ENCODE measurements at places on chromosomes 7 and 10. TPM values are rescaled to one million over a fixed set of nuclear protein-coding genes. Genes with fewer than 3 reads are reported as not detected.

DNA sequence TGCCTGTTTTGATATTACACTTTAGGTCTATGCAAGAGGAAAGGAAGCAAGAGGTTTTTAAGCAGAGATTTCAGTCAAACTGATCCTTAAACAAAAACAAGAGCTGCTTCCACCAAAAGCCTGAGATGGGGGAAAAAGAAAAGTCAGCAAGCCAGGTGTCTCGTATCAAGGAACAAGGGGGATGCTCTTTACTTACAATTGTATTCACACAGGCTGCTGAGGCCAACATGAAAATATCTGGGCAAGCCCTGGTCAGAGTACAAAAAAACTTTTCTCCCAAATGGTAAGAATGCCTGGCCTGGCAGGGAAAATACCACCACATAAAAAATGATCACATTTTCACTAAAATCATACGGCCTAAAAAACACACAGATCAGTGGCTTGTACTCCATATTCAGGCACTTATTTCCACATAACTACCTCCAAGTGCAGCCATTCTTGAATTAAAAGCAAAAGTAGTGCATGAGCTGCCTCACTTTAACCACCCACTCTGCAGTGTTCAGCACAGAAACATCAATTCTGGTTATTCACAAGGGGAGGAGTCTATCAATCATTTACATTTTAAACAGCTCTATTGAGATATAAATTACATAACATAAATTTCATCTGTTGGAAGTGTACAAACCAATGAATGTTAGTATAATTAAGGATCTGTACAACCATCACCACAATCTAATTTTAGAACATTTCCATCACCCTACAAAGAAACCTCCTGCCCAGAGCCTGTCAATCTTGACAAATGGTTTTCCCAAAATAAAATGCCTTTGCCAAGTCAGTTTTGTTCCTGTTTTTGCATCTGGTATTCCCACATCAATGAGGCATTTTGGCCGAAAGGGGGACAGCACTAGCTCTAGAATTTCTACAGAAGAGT, 70.2 kb downstream of the GRB10 start:
- no peak for DNase-seq

- DNase-seq = no peak
Measured at GRCh38 chr7:112782498-112782897, 7.7 kb downstream of the TMEM168 start.

DNA sequence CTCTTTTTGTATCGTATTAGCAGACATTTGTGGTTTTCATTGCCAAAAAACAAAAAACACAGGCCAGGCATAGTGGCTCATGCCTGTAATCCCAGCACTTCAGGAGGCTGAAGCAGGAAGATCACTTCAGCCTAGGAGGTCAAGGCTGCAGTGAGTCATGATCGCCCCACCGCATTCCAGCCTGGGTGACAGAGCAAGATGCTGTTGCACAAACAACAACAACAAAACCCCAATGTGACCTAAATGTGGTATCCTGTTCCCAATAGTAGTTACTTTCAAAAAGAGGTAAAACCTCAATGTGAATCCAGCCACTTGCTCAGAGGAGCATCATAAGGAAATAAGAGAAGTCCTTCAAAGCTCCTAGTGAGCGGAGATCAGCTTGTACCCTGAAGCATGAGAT, 45.8 kb upstream of the SKAP2 start:
- DNase-seq = no peak

The NEBL gene
- 8.8 TPM for polyA plus RNA-seq

The PANK1 gene
- polyA plus RNA-seq = 1.1 TPM

The NPC1L1 gene
- 0.61 TPM for polyA plus RNA-seq
